Astrocyte of the cerebellum (primary cell): ENCODE measurements at places on chromosomes 2 and 18.

DNA sequence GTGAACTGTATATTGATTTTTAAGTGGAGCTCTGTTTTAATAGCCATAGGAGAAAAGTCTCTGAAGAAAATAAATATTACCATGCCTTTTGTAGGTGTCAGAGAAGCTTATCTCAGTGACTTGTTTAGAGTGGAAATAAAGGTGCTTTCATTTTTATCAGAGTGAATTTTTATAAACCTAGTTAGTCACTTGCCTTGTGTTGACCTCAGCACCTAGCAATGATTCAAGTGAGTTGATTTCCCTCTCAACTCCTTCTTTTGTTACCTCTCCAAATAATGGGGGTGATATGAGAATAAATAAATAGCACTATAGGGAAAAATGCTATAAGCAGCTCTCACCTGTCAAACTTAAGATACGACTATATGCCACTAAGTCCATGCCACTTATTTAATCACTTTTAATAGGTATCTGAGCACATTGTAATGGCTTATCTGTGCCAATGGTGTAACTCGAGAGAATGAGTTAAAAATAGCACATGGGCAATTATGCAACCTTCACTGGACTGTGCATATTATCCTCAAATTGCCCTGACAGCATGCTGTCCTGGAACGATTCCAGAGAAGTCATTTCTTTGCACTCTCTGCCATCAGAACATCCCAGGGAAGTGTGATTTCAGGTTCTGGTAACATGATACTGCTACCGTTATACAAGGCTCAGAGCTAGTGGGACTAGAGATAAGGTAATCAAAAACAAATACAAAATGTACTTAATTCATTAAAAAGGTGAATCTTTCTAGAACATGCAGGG lies 290.8 kb downstream of the CCDC85A start:
- peak; percentile 24 for DNase-seq

DNA sequence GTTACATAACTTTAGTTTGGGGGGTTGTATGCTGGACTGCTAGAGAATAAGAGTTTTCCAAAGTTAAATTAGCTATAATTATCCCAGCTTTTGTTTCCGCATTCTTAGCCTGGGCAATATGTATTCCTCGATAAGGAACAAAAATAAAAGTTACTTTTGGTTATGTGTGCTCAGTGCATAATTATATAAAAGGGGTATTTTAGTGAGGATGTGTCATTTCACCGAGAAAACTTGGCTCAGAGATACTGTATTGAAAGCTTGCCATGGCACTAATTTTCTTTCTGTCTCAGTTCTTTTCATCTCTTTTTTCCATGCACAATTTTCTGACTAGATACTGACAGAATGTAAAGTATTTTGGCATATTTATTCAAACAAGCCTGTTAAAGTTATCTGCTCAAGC lies 28.2 kb downstream of the ARHGAP15 start:
- no peak for DNase-seq

DNA sequence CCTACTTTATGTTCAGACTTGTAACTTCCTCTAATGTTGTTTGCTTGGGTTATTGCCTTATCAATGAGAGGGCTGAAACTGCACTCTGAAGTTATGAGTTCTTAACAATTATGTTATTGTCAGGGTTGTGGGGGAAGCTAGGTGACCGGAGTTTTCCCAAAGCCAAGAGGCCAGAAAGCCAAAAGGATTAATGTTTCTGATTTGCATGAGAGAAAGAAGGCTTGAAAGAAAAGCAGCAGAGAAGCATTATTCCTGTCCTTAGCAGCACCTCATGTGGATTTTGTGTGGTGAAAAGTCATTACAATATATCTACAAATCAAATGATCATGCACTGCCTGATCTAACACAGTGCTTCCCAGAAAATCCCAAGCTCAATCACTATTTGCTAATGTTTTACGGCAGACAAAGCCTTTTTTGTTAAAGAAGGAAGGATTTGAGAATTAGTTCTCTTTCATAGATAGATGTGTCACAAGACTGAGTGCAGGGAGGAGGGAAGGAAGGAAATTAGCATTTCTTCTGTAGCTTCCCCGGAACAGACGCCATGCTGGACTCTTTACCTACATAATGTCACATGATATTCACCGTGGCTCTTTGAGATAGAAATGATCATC lies 203.2 kb downstream of the ALK start:
- DNase-seq: no peak

- peak; percentile 60 for DNase-seq
Measured at GRCh38 chr18:59249199-59249774, 24.0 kb downstream of the RAX start.

- DNase-seq: peak; percentile 48
Measured at GRCh38 chr2:85468704-85469349, 50.3 kb downstream of the SH2D6 start.

DNA sequence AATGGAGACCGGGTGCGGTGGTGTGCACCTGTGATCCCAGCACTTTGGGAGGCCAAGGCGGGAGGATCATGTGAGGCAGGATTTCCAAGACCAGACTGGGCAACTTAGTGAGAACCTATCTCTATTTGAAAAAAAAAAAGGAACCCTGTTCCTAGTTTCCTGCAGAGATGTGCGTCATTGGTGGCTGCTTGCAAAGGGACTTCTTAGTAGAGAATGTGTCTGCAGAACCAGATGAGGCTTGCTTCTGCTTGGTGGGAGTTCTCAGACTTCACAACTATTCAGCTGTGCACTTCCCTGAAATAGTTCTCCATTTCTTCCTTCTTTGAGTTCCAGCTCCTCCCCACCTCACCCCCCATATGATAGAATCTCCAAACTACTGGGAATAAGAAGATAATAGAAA lies 22.3 kb downstream of the ZCCHC2 start:
- no peak for DNase-seq

DNA sequence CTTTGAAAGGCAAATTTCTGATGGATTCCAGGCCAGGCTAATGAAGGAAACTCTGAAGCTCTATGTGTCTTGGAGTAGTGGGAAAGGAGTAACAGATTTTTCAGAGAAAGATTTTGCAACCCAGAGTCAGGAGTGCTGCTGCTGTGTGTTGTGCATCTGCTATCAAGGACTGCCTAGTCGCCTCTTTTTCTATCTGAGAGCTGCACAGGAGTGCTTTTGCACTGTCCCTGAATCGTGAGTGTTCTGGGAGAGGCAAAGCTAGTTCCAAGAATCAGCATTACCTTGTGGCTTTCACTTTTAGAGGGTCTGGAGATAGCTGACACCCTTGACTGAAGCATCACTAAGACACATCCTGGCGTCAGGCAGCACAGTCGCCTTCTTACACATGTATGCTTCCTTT lies 336.4 kb downstream of the PARD3B start:
- DNase-seq: no peak

DNA sequence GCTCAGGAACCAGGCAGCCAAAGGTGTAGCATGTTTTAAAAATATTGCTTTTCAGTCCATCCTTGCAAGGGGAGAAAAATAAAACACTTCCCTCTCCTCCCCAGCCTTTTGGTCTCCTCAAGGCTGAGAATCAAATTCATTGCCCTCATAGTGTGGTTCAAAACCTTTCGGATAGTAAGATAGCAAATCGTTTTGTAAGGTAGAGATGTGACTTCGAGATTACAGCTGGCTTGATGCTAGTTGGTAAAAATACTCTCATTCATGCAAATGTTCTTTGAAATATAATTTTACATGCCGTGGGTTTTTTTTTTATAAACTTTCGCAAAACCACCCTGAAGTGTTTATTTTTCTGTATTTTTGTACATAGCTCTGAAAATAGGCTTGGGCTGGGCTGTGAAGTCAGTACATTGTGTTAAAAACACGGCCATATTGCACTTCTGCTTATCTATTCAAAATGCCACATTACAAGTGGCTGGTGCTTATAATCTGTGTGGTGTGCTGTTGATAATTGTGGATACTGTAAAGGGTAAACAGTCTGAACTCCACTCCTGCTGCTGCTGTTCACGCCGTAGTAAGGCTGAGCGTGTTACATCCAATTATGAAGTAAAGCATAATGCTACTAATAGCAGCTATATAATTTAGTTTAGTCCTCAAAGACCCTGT lies 172.0 kb upstream of the SIX3 start:
- no peak for DNase-seq

GRCh38 chr2:139160836-139161235 lies 380.6 kb upstream of the NXPH2 start:
- no peak for DNase-seq

DNA sequence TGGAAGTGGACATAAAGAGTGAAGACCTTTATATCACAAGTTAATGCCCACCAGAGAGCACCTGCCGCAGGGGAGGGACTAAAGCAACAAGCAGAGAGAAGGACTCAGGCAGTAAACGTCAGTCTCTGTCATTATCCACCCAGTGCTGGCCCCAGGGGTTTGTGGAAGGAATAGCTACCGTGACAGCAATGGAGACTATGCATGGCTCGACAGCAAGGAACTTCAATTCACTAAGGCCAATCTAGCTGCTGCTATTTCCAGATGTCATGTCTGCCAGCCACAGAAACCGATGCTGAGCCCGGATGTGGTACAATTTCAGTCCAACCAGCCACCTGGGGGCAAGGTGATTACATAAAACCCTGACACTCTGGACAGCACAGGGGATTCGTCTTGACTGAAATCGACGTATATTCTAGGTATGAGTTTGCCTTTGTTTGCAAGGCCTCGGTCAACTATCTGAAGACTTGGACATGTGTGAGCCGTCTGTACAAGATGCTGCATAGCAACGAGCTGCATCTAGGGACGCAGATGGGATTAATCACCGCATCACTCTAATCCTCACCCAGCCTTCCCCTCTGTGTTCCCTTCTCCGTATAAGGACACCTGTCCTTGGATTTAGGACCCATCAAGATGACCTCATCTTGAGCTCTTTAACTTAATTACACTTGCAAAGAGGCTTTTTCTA lies 154.1 kb upstream of the SH3BP4 start:
- no peak for DNase-seq

DNA sequence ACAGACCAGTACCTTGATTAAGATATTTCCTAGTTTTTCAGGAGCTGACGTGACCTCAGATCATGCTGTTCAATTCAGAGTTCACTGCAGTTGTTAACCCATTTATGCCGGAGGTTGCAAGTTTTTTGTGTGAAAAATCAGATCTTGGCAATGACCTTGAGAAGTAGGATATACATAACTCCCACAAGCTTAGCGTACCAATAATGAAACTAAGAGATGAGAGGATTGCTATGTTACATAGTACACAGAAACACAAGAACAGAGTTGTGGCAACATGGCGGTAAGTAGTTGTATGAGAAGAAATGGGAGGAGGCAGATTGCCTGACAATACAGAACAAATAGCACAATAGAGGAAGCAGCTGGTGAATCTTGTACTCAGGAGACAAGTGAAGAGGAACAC lies 39.1 kb downstream of the PPIG start:
- no peak for DNase-seq

GRCh38 chr2:201786471-201786870 lies 5.7 kb upstream of the ALS2 start:
- no peak for DNase-seq

DNA sequence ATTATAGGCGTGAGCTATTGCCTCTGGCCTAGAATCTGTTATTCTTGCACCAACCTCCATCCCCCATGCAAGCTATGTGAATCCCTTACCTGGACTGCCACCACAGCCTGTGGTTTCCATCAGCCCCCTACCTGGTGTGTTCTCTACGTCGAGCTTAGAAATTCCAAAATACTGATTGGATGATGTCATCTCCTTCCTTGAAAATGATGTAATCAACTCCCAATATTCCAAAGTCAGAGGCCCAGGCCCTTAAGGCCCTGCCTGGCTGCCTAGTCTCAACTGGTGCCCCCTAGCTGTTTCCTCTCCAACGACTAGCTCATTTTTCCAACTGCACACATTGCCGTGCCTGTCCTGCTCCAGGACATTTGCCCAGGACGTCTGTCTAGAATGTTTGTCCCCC lies 41.3 kb upstream of the GBX2 start:
- no peak for DNase-seq

- DNase-seq: no peak
Measured at GRCh38 chr2:130891966-130892365, 55.3 kb downstream of the ARHGEF4 start.

- peak; percentile 88 for DNase-seq
Measured at GRCh38 chr2:68971591-68972231, 2.7 kb upstream of the GKN1 start.

DNA sequence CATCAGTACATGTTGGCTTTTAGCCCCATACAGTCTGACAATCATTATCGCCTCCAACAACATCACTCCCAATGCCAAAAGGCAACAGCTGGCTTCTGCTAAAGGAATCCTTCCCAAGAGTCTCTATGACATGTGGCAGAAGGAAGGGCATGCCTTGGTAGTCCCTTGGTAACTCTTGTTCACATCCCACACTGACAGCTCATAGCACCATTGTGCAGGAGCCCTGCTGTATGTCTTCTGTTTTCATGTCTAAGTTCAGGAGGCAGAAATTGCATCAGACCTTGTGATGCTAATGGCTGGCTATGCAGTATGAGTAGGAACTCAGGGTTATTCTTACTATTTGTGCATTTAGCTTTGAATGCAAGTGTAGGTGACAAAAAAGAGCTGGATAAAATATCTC lies 392.1 kb downstream of the PTH2R start:
- DNase-seq: no peak

GRCh38 chr2:69559442-69560146 lies 83.9 kb downstream of the AAK1 start:
- no peak for DNase-seq

GRCh38 chr18:13318731-13319501 lies 100.4 kb downstream of the LDLRAD4 start:
- no peak for DNase-seq

GRCh38 chr2:209125291-209125690 lies 298.6 kb upstream of the MAP2 start:
- no peak for DNase-seq

DNA sequence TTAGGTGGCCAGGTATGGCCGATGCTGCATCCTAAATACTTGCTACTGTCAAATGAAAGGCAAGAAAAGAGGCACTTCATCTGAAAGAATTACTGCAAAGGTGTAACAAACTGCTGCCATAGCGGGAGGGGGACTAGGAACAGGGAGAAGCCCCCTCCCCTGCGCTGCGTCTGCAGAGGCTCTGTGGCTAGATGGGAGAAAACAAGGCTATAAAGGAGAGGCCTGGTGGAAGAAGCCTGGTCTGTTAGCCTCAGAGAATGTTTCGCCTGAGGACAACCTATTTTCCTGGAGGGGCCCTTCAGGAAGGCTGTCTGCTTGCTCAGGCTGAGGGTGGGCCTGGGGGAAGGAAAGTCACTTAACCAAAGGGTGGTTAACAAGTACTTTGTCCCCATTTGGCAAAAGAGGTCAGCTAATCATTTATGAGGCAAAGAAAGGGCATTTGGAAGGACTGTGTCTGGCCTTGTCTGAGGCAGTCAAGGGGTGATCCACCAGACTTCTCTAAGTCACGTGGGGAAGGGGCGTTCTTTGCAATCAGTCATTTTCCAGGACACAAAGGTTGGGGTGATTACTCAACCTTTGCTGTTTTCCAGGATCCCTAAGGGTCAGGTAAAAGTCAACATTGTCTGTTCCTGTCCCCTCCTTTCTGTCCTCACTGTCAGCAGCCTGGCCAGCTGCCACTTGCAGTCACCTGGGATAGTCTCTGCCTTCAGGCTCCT lies 103.0 kb upstream of the TMEM200C start:
- no peak for DNase-seq

GRCh38 chr2:7424481-7424880 lies 507.3 kb downstream of the RNF144A start:
- DNase-seq: no peak

DNA sequence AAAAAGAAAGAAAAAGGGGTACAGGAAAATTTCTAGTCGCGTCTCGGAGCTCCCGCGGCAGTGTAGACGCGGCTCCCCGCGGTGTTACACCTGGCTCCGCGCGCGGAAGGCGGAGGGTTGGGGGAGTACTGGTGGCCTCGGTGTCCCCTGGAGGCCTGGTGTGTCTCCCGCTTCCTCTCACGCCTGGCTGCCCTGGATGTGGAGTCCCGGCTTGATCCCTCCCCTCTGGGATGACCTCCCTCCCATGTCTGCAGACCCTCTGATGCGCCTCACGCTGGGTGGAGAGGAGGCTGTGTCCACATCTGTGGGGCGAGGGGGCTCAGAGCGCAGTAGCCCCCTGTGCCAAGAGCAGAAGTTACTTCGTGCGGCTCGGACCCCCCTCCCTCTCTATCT lies 1.2 kb downstream of the KIF5C start:
- no peak for DNase-seq
